T1000 (cell line): ENCODE measurements at places on chromosomes 3 and 15.

GRCh38 chr3:58792921-58793451, 126.4 kb upstream of the FAM3D start:
- no peak for DNase-seq

GRCh38 chr3:156395961-156396710, 158.8 kb downstream of the SSR3 start:
- DNase-seq: no peak

DNA sequence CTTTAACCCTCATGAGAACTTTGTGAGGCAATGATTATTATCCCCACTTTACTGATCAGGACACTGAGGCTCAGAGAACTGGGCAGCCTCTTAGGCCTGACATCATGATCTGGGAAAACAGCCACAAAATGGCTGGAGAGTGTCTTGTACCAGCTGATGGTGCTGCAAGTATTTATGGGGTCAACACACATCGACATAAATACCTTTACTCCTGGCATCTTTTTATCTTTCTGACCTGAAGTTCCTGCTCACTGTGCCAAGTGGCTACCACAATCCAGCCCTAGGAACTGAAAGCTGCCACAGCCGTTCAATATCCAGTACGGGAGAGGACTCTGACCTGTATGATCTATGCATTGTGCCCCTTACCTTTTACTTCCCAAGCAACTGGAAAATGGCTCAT, 29.2 kb upstream of the MUC13 start:
- DNase-seq: no peak

GRCh38 chr3:17355591-17355990, 386.8 kb downstream of the TBC1D5 start:
- no peak for DNase-seq

DNA sequence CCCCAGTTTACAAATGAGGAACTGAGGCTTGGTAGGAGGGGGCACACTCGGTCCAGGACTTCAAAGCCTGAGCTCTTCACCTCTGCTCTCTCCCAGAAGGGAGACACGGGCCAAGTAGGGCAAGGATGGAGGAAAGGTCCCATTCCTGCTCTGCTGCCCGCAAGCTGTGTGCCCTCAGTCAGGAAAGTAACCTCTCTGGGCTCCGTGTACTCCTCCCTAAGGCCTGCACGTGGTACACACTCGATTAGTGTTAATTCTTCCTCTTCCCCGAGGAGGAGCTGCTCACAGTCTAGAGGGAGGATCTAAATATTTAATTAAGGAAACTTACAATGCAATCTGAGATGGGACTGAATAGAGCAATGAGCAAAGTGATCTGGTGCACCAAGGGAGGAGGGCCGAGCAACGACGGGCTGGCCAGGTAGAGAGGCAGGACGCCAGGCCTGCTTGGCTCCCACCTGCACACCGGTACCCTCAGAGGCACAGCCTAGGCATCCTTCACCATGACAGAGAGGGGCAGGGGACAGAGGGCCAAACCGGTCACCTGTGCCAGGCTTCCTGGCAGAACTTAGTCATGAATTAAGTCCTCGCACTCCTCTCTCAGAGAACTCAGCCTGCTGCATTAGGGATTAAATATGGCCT, 47.2 kb upstream of the IQSEC1 start:
- DNase-seq: no peak

DNA sequence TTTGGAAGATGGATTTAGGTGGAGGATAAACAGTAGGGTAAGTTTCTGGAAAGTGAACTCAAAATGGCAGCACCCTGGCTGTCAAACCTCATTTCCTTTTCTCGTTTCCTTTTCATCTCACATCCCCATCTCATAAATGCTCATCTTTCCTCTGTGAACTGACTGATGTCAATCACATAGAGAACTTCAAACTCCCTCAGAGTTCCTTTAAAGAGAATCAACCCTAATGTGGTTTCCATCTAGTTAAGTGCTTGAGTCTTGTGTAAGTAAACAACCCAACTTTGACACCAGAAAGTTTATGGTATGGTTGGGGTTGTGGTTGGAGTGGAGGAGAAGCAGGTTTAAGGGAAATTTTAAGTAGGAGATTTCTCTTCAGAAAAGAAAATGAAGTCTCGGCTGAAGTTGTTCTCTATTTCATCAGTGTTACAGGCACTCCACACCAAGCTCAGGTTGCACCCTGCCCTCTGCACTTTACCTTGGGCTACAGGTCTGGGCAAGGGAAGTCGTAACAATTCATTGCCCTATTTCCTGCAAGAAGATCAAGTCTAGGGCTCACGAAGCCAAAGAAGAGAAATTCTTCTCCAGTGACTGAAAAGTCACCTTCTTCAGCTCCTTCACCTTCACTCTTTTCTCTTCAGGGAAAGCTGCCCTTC, 34.4 kb upstream of the TNIK start:
- no peak for DNase-seq

DNA sequence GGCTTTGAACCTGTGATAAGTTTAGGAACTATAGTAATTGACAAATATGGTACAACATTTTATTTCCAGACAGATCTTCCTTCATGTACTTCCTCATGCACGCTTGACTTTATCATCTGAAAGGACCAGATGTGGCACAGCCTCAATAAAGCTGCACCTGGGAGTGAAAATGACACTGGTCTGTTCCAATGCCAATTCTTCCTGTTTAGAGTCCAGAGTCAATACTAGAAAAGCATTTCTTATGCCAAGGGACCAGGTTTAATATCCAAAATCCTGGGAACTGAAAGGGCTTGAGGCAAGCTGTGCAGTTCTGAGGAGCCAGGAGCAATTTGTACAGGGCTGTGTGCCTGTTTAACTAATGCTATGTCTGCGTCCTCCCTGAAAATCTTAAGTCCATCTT, 15.3 kb downstream of the DPH6 start:
- no peak for DNase-seq

DNA sequence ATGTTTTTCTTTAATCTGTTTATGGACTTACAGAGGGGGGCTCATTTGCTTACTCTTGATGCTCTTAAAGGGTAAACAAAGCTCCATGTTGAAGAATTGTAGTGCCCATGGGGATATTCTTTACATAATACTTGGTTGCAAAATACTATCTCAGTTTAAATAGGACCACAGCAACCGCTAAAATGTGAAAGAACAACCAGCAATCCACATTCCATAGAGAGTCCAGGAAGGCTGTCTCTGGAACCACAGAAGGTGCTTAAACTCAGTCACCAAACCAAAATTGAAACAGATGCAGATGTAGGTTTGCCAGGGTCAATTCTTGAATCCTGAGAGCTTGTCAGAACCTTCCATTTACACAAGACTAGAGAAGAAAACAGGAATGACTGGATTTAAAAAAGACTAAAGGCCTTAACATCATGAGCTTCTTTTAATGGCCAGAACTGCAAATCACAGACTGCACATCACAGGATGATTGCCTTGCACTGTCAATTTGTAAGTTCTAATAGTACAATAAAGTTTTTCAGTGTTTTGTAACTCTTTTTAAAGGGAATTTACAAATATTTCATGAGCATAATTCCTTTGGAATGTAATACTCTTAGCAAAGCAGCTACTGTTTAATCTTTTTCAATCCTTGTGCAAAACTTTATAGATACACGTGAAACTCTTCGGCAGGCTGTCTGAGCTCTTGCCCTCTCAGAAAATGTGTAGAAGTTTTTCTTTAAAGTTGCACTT, 661.6 kb downstream of the SI start:
- no peak for DNase-seq

GRCh38 chr15:95912280-95912625, 418.2 kb upstream of the NR2F2 start:
- DNase-seq: no peak

- DNase-seq: no peak
Observed at GRCh38 chr3:44989141-44989540, 13.1 kb downstream of the EXOSC7 start.

DNA sequence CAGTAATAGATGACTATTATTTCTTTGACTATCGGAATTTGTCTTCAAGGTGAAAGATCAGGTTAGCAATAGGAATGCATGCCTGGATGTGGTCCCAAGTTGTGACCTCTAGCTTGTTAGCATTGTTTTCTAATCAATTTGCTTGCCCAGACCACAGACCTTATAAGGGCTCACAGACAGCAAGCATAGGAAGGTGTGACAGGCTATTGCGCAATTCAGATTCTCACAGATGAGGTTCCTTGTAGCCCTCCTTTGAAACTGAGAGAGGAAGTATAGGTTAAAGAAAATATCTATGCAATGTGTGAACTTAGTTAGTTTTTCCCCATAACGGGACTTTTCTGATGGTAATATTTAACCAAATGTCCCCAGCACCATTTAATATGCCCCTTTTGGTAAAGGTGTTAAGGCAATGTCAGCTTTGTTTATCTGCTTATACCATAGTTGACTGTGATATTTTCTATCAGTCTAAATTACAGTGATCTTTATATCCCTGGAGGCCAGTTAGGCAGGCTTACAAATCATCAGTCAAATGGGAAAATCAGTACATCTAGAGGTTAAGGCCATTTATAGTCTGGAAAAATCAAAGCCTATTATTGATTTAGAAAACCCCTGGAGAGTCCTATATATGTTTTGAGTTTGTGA, 168.1 kb upstream of the MBNL1 start:
- no peak for DNase-seq

GRCh38 chr3:49359623-49360022, 1.5 kb upstream of the GPX1 start:
- DNase-seq: no peak

DNA sequence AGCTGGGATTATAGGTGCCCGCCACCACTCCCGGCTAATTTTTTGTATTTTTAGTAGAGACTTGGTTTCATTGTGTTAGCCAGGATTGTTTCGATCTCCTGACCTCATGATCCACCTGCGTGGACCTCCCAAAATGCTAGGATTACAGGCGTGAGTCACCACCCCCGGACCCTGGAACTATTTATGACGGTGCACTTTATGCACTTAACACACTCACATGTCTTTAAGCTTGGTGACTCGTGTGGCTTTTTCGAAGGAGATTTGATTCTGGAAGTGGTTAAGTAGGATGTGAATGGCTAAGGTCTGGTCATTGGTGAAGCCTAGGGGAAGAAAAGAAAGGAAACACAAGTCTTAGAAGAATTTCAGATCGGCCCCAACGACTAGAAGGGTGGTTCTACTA, 20.3 kb downstream of the BBS4 start:
- DNase-seq: no peak

DNA sequence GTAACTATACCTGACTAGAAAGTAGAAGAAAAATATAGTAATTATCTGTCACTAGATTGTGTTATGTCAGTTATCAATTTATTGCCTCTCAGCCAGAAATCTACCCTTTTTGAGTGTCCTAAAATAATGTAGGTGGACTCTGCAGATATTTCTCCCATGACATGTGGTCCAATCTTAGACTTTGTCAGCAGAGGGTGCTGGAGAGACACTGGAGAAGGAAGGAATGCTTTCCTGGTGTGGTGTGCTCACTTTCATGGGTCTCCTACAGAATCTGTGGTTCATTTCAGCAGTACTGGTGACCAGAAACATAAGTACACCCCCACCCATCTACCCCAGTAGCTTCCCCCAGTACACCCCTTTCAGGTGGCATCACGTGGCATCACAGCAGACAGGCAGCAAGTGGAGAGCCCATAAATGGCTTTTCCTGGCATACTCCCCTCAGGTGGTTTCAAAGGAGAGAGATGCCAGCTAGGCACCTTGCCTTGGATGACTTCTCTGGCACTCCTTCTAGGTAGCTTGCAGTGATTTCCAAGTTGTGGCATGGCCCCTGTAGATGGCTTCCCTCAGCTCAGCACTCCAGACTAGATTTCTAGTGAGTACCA, 114.7 kb downstream of the GADL1 start:
- DNase-seq: no peak

DNA sequence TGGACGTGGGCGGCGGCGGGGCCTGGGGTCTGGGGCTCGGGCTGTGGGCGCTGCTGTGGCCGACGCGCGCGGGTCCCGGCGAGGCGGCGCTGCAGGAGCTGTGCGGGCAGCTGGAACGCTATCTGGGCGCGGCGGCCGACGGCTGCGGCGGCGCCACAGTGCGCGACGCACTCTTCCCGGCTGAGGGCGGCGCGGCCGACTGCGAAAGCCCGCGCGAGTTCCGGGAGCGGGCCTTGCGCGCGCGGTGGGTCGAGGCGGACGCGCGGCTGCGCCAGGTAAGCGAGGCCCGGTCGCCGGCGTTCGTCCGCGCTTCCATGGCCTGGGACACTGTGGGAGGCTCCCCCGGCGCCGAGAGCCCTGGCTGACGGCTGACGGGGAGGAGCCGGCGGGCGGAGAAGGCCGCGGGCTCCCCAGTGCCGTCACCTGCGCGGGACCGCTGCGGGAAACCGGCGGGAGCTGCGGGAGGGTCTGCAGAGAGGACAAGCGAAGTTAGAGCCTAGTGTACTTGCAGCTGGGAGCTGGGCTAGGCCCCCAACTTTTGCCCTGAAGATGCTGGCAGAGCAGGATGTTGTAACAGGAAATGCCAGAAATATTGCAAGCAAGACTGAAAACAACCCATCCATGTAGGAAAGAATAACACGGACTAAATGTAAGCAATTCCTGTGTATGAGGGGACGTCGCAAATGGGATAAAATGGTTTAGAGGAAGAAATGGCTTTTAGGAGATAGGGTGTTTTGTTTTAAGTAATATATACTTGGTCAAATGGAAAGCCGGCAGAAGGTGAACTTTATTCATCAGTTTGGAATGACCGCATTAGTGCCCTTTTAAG, 847 bp downstream of the WHAMM start:
- DNase-seq: no peak

DNA sequence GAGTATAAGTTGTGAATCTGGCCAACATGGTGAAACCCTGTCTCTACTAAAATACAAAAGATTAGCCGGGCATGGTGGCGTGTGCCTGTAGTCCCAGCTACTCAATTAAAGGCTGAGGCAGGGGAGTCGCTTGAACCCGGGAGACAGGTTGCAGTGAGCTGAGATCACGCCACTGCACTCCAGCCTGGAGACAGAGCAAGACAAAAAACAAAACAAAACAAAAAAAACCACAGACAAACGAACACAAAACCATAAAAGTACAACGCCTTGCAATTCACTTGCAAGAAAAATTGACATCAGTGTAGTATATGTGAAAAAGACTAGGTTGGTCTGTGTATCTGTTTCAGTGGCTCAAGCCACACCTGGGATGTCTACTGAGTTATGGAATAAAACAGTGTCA, 29.9 kb upstream of the CCDC80 start:
- DNase-seq: no peak

- DNase-seq: no peak
Observed at GRCh38 chr3:83843716-83844115, 1115.1 kb upstream of the CADM2 start.

DNA sequence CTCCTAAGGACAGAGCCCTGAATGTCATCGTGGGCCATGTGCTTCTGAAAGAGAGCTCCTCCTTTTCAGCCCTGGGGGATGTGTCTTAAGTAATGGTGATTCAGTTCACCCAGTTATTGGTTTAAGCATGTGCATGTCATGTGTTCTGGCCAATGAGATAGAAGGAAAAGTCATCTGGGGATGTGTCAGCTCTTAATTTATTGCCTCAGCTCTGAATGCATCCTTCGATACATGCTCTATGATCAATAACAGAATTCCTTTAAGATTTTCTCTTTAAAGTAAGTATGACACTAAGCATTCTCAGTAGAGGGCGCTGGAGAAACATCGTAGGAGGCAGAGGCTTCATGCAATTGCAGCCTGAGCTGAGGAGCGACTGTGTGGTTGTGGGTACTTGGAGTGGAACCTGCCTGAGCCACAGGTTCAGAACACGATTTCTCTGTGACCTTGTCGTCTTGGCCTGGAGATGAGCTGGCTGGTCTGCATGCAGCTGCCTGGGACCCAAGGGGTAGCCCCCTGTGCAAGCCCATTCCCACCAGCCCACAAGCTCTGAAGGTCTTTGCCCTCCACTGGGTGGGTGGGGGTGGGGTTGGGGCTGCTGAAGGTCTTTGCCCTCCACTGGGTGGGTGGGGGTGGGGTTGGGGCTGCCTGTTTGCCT, 69.5 kb downstream of the C3orf38 start:
- no peak for DNase-seq

- no peak for DNase-seq
Observed at GRCh38 chr15:69298697-69299441, at the start of gene PAQR5. TSS of gene PAQR5 (plus strand) at chr15:69298912. CDS start at chr15:69360081, 61,169 bp downstream.
